T follicular helper cell (primary cell): ENCODE measurements at places on chromosomes 7 and 10.

GRCh38 chr10:72564596-72564995 is 61.3 kb downstream of the MICU1 start:
- no peak for DNase-seq

DNA sequence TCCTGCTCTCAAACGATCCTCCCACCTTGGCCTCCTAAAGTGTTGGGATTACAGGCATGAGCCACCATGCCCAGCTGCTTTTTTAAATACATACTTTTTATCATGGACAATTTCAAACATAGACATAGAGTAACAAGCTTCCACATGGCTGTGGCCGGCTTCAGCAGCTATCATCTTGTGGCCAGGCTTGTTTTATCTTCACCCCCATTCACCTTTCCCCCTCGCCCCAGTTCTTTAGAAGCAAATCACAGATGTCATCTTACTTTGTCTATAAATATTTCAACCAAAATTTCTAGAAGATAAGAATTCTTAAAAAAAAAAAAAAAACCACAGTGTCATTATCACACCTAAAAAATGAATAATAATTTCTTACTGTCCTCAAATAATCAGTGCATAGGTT is 5.9 kb downstream of the FOXK1 start:
- no peak for DNase-seq

GRCh38 chr7:25559581-25560367 is 331.5 kb upstream of the NPVF start:
- DNase-seq = no peak

GRCh38 chr7:99070361-99070760 is 73.5 kb downstream of the SMURF1 start:
- DNase-seq = no peak

- DNase-seq = no peak
These were observed 521.3 kb upstream of the LRRN3 start for GRCh38 chr7:110569486-110570205.

DNA sequence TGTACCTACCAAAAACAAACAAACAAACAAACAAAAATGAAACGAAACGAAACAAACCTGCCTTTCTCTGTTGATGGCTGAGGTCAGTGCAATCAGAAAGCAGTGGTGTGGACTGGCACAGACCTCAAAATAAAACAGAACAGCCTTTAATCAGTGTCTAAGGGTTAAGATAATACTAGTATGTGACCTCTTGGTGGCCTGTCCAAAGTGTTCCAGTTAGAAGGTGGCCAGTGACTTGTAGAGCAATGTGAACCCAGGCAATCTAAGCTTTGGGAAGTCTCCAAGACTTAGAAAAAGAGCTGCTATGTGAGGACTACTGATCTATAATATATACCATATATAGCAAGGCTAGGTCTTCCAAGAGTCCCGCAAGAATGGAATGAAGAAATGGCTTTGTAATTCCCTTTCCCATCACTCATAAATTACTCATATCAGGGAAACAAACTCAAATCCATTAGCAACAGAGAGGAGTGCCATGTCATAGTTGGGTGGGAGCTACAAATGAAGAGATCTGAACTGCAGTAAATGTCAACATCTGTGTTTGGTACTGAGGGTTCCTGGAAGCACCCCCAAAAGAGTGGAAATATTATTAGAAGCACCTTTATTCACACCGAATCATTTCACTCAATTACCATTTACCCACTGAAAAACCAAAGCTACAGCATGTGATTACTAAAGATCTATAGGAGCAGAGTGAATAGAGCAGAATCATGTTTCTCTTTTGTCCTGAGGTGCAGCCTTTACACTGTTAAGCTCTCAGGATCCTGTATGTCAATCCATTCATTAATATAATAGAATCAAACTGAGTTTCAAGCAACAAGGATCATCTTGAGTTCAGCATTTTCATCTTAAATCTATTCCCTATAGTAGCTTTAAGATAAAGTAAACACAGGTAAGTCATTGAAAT is 28.0 kb downstream of the ABLIM1 start:
- DNase-seq = no peak

DNA sequence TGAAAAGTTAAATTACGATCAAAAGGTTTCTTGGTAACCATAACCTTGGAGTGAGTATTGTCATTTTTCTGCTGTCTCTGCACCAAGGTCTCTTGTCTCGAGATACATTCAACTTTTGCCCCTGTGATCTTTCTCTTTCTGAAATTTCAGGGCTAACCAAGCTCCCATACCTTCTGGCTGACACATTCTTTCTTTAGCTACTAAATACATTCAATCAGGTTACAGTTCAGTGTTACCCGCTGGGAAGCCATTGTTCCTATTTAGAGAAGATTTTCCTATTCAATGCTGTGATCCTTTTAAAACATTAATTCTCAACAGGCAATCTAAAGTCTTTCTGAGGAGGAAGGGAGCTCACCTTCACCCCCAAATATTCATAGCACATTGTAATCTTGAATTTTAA is 22.9 kb upstream of the DMTF1 start:
- DNase-seq = no peak

GRCh38 chr7:3879355-3880075 is 578.5 kb downstream of the SDK1 start:
- DNase-seq = no peak

DNA sequence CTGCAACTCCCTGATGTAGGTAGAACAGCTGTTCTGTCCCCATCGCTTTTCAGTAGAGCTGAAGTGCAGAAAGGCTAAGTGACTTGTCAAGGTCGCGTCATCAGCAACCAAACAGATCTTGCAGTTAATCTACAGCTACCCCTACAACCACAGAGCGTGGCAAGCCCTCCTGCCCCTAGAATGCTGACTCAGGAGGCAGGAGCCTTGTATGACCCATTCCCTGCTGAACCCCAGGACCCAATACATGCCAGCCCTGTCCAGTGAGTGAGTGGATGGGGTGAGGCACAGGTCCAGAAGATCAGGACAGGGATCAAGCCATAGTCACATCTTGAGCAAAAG is 26.6 kb upstream of the GJD4 start:
- DNase-seq = no peak

DNA sequence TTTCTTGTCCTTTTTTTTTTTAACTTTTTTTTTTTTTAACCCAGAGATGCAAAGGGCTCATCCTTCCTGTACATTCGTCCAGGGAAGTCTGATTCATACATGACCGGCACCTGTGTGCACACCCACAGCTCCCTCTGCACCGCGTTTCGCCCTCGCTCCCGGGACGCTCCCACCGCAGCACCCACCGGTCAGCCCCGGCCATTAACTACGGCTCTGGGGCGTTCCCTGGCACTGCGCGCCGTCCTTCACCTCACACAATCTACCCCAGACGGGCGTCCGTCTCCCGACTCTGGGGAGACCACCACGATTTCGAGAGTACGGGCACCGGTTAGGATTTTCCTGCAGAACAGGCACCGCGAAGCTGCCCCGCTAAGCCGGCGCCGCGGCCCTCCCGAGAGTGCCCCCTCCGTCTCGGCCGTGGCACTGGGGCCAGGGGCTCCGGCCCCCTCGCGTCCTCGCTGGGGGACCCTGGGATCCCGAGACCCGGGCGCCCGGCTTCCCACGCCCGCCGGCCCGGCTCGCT is 452 bp downstream of the ATE1 start:
- peak; percentile 1 for DNase-seq

GRCh38 chr7:95929710-95930280 is 157.4 kb downstream of the DYNC1I1 start:
- no peak for DNase-seq

DNA sequence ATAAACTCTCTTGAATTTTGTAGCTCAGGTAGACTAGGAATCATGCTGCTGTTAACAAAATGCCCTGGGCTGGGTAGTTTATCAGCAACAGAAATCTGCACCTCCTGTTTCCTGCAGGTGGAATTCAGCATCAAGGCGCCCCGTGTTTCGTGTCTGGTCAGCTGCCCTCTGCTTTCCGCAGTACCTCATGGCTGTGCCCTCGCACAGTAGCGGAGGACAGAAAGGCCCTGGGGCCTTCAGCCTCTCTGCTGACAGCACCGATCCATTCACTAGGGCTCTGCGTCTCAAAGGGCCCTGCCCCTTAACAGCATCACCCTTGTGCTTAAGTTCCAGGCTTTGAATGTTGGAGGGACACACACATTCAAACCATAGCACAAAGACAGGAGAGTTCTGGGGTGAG is 90.0 kb downstream of the DYNC2I1 start:
- DNase-seq = no peak

DNA sequence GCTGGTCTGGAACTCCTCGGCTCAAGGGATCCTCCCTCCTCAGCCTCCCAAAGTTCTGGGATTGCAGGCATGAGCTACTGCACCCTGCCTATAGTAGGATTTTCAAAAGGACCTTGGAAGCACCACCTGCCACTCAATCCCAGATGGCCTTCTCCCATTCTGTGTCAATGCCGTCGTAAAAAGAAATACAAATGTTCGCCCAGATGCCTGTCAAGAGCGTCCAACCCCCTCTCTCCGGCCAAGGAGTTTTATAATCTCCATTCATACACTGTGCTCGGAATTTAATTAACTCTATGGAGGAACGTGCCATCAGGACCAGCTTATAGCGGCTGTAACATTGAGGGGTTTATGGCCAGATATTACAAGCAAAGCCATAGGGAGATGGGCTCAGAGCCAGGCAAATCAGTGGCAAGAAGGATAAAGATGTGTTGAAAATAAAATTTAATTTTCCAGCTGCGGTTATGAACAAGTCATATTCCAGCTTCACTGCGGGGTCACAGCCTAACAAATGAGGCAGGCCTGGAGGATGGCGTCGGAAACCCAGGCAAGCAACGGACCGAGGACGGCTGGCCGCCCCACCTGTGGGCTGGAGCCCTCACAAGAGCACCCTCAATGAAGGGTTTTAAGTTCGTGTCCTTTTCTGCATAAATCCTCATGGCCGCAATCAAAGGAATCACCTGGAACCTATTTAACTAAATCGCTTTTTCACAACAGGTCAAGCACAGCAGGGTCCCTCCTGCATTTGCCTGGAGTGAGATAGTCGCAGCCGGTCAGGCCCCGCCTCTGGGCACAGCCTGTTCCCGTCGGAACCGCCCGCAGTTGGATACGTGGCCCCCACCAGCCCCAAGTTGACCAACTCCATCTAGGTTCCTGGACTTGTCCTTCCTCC is 374.5 kb upstream of the FOXK1 start:
- DNase-seq = no peak

DNA sequence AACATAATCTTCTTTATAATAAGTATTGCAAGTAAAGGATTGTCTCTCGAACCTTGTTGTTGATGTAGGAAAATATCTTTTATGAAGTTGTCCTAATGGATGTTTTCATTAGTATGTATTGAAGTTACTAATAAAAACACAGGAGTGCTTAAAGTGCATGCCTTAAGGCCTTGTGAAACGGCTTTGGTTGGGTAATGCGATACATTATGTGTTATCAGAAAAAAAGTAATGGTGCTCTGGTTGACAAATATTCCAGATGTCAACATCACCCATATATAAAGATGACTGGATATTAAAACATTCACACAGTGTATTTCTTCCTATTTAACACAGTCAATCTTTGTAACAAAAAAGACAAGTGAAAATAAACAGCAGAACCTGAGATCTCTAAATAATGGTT is 310.7 kb downstream of the PRKG1 start:
- no peak for DNase-seq
